ENCODE measurements at places on chromosomes 6 and 20.

DNA sequence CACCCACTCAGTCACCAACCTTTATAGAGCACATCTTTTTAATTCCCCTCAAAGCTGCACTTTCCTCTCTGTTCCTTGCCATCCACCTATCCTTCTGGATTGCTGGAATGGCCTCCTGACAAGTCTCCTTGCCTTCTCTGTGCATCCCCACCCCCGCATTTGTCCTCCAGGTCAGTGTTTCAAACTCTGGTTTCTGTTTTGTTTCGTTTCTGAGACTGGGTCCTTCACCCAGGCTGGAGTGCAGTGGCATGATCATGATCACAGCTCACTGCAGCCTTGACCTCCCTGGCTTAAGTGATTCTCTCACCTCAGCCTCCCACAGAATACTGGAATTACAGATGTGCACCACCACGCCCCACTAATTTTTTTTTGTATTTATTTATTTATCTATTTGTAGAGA, 96.2 kb downstream of the PLCB1 start:
- no peaks in the 10 kb centered on the region for H3K36me3 ChIP-seq
- no peak for DNase-seq
- H3K4me1 ChIP-seq, result peaks cover 3% of the 10 kb centered on the region
- no peak overlapping the region for H3K27ac ChIP-seq
- H3K27me3 ChIP-seq, result no peaks in the 10 kb centered on the region

DNA sequence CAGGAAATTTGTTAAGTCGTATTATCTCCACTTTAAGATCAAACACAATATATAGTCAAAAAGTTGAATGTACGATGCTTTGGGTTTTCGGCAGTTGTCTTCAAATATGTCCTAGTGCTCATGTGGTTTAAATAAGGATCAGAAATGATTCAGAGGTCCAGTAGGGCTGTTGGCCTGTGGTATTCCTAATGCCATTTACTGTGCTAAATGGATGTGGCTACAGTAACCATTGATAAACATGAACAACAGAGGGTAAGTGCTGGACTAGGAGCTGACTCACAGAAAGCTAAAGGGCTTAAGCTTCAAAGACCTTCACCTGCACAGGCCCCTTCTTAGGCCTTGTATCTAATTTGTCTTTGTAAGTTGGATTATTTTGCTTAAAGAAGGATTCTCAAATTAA, 80.5 kb upstream of the TPD52L1 start:
- H3K27me3 ChIP-seq, result no peaks in the 10 kb centered on the region
- no peak for DNase-seq
- no peak overlapping the region for H3K4me3 ChIP-seq
- H3K4me1 ChIP-seq, result no peaks in the 10 kb centered on the region

GRCh38 chr6:155959898-155960495, 504.4 kb upstream of the NOX3 start:
- no peak overlapping the region for H3K4me3 ChIP-seq
- no peak for DNase-seq
- H3K4me1 ChIP-seq, result no peaks in the 10 kb centered on the region
- H3K27ac ChIP-seq, result no peak overlapping the region
- H3K36me3 ChIP-seq, result no peaks in the 10 kb centered on the region
- no peaks in the 10 kb centered on the region for H3K27me3 ChIP-seq

DNA sequence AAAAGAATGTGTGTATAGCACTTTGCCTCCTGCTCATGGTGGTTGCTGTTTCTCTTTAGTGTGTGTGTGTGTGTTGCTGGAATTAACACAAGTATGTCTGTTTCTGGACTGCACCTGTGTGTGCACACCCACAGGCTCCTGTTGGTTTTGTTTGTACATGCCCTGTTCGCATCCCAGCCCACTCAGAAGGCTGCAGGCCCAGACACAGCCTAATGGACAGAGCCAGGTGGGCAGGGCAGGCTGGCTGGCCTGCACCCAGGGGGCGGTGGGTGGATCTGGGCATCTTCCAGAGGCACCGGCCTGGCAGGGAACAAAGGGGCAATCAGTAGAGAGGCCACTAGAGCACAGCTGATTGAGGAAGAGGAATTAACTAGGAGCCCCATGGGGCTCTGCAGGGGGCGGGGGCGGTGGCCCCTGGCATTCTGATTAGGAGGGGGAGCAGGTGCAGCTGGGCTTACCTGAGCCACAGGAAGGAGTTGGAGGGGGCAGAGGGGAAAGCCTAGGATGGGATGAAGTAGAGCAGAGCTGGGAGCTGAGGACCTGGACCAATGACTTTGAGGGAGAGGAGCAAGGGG, 21.9 kb downstream of the CD40 start:
- peaks cover 17% of the 10 kb centered on the region for H3K4me1 ChIP-seq
- no peak overlapping the region for H3K27ac ChIP-seq
- peak; percentile 63 for DNase-seq
- H3K4me3 ChIP-seq, result no peak overlapping the region
- H3K27me3 ChIP-seq, result peaks cover 38% of the 10 kb centered on the region
- H3K36me3 ChIP-seq, result no peaks in the 10 kb centered on the region

- H3K27me3 ChIP-seq, result peaks cover 19% of the 10 kb centered on the region
- no peaks in the 10 kb centered on the region for H3K36me3 ChIP-seq
- H3K4me3 ChIP-seq, result no peak overlapping the region
These were observed 33.7 kb upstream of the MDGA1 start for GRCh38 chr6:37731371-37731770.

- H3K4me3 ChIP-seq, result no peak overlapping the region
- peak; percentile 14 for DNase-seq
- H3K36me3 ChIP-seq, result no peaks in the 10 kb centered on the region
- no peaks in the 10 kb centered on the region for H3K27me3 ChIP-seq
- peaks cover 6% of the 10 kb centered on the region for H3K4me1 ChIP-seq
These were observed 22.0 kb downstream of the SOX4 start for GRCh38 chr6:21615504-21615903.

- no peaks in the 10 kb centered on the region for H3K4me1 ChIP-seq
- no peak for DNase-seq
- no peak overlapping the region for H3K27ac ChIP-seq
- no peaks in the 10 kb centered on the region for H3K36me3 ChIP-seq
These were observed 91.4 kb upstream of the SALL4 start for GRCh38 chr20:51893723-51894122.

DNA sequence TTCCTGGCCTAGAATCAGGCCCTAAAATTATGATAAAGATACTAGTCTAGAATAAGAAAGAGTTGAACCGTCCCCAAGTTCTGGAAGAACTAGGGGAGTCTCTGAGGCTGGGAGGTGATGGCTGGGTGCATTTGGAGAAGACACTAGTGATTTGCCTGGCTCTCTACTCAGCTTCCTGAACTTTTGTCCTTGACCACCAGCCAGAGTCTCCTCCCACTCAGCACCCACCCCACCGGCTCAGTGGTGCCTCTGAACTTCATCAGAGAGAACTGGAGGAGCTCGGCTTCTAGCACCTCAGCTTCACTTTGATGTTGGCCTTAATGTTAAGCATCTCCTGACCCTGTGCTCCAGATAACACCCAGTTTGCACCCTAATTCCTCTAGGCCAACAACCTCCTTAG, 73.0 kb downstream of the PERP start:
- H3K27me3 ChIP-seq, result no peaks in the 10 kb centered on the region
- H3K4me1 ChIP-seq, result peaks cover 53% of the 10 kb centered on the region
- no peak for DNase-seq

DNA sequence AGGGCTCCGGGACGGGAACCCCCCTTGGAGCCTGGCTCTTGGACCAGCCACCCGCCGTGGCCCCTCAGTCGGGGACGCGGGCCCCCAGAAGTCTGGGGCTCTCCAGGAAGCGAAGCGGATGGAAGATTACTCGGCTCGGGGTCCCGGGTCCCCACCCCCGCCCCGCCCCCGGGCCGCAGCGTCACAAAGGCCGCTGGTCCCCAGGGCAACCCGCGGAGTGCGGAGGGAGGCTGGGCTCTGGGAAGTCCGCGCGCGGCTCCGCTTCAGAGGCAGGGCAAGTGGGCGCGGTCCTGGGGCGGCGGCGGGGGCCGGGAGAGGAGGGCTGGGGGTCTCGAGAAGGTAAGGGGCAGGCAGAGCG, at the start of gene FNDC11:
FNDC11 (plus strand) TSS at position 227 of the 358 bp plus-strand sequence. CDS start 1,505 bp downstream, outside the sequence.
- no peaks in the 10 kb centered on the region for H3K36me3 ChIP-seq
- no peak within 1 kb of the TSS for H3K27ac ChIP-seq
- no peak for DNase-seq
- H3K4me3 ChIP-seq, result peak within 1 kb of the TSS; percentile 10

- peak; percentile 46 for DNase-seq
- peaks cover 6% of the 10 kb centered on the region for H3K4me1 ChIP-seq
- no peak overlapping the region for H3K27ac ChIP-seq
- no peaks in the 10 kb centered on the region for H3K36me3 ChIP-seq
These were observed 41.9 kb upstream of the FERMT1 start for GRCh38 chr20:6164421-6165341.

DNA sequence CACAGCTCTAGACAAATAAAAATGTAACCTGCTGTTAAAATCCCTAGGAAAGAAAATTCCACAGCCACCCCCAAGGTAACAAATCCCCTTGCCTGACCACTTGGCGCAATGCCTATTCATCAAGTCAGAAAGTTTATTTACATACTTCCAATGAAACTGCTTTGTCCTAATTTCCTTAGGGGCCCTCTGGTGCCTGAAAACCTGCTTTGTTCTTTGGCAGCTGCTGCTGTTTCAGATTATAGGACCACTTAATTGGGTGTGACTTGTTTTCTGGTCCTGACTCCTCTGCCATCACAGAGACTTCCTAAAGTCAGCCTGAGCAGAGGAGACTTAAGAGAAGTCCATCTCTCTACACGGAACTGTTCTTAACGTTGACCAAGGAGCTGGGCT, 323.6 kb downstream of the UBE3D start:
- peaks cover 18% of the 10 kb centered on the region for H3K27me3 ChIP-seq
- H3K27ac ChIP-seq, result no peak overlapping the region
- no peak for DNase-seq
- H3K4me1 ChIP-seq, result no peaks in the 10 kb centered on the region
- no peak overlapping the region for H3K4me3 ChIP-seq

GRCh38 chr6:122075084-122075838, 324.2 kb upstream of the HSF2 start:
- no peak for DNase-seq
- no peaks in the 10 kb centered on the region for H3K36me3 ChIP-seq
- H3K27ac ChIP-seq, result no peak overlapping the region
- no peaks in the 10 kb centered on the region for H3K4me1 ChIP-seq
- no peak overlapping the region for H3K4me3 ChIP-seq

DNA sequence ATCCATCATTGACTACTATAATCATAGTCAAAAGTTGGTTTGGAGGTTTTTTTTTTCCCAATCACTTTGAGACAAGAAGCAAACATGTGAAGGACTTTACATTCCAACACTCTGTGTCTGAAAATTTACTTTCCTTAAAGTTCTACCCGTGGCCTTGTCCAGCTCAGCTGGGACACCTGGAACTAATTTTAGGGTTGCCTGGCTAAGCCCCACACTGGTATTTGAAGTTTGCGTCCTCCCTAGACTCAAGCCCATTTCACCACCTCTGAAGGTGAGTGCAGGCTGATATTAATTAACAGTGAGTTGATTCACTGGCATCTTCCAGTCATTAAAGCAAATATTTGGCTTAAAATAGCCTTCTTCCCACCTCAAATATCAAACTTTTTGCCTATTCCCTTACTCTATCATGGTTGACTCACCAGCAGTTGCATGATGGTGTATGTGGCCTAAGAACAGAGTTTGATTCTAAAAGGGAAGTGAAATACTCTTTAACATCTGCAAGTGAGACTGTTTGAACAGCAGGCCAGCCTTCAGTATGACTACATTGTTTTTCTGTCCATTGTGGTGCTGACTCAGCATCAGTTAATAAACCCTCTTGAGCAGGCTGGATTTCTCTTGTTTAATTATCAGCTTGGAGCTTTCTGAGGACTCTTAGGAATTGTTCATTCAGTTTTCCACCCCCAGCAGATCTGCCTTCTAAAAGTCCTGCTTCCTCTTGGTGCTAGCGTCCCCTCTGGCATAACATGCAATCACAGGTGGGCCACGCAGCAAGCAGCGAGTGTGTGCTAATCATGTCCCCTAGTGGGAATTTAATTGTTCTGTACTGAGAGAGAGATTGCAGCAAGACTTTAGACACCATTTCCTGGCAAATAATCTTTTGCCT, 1.8 kb upstream of the PRDM1 start:
- H3K27ac ChIP-seq, result peak overlapping the region; percentile 77
- peak overlapping the region; percentile 97 for H3K4me3 ChIP-seq
- H3K4me1 ChIP-seq, result peaks cover 44% of the 10 kb centered on the region
- H3K36me3 ChIP-seq, result peaks cover 6% of the 10 kb centered on the region
- peak; percentile 84 for DNase-seq

GRCh38 chr6:128630213-128630612, 109.8 kb upstream of the PTPRK start:
- peaks cover 10% of the 10 kb centered on the region for H3K4me1 ChIP-seq
- H3K27me3 ChIP-seq, result no peaks in the 10 kb centered on the region
- no peaks in the 10 kb centered on the region for H3K36me3 ChIP-seq
- H3K4me3 ChIP-seq, result no peak overlapping the region
- DNase-seq, result peak; percentile 41
- H3K27ac ChIP-seq, result no peak overlapping the region

DNA sequence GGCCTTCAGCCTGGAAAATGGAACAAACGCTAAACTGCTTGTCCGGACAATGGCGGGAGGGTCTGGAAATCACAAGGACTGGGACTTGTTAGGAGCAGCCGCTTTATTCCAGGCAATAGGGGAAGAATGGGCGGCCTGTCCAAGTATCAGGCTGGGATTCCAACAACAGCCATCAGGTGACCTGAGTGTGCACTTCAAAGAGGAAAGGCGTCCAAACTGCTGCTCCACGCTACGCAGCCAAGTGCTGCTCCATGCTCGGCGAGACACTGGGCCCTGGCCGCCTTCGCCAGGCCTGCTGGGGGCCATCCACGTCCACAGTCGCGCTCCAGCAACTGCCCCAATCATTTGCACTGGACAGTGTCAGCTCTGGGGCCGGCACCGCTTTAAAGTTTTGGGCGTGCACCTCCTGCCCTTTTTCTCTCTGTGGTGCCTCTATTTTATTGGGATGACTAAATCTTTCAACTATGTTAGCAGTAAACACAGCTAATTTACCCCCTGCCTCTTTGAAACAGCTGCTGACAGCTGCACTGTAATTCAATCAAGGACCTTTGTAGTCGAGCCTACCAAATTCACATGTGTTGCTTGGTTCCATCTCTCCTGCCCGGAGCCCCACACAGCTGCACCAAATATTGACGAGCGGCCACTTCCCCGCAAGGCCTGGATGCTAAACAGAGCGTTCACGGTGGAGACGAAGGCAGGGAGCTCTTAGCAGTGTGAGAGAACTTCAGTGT, 98.3 kb downstream of the BMP7 start:
- H3K36me3 ChIP-seq, result no peaks in the 10 kb centered on the region
- no peak overlapping the region for H3K27ac ChIP-seq

- no peaks in the 10 kb centered on the region for H3K27me3 ChIP-seq
- H3K27ac ChIP-seq, result no peak overlapping the region
- no peak for DNase-seq
- peaks cover 36% of the 10 kb centered on the region for H3K4me1 ChIP-seq
- no peak overlapping the region for H3K4me3 ChIP-seq
- no peaks in the 10 kb centered on the region for H3K36me3 ChIP-seq
These were observed 10.7 kb downstream of the ATXN1 start for GRCh38 chr6:16750566-16750965.

All from MCF 10A (cell line).